ENCODE measurements at places on chromosomes 3 and 15.
A peak's percentile ranks its signal among the peaks of the same experiment; 100 is the strongest.

DNA sequence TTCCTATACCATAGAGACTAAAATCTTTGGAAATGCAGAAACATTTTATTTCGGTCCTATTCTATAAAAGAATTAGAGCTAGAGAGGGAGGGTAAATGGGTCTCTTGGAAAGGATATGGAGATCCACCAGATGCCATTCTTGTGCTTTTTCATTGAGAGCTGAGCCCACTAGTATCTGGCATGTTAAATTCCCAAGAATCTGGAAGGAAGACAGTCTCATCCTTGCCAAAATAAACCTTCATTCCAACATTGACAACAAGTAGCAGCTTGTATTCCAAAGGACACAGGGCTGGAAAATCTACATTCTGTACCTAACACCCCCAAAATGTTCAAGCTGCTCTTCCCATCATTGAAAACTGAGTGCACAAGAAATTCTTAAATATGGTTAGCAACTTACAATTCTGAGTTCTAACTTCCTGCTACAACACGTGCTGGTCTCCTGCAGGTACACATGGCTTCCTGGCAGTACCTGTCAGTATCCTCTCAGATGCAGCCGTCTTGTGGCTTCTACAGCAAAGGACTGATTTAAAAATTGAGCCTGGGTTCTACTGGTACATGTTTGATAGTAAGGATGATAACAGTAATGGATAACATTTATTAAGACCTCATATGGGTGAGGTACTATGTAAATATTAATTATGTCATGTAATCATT, 348.1 kb downstream of the SV2B start:
- H3K4me1 ChIP-seq, result peaks cover 17% of the 10 kb centered on the region
- no peak overlapping the region for H3K27ac ChIP-seq
- no peaks in the 10 kb centered on the region for H3K27me3 ChIP-seq

DNA sequence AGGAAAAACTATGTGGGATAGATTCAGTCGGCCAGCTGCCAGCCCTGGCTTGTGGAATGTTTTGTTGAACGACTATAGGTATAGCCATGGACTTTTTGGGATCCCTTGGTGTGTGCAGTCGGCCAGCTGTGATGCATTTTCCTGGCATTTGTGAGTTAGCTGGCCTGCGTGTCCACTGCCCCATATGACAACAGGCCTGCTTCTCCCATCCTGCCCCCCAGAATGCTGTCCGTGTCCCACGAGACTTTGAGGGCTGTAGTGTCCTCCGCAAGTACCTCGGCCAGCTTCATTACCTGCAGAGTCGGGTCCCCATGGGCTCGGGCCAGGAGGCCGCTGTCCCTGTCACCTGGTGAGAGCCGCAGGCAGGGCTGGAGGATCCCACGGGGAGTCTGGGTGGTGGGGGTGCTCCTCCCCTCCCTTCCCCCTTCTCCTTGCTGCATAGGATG, 23.6 kb downstream of the PTPN23 start:
- H3K27ac ChIP-seq, result no peak overlapping the region
- H3K27me3 ChIP-seq, result no peaks in the 10 kb centered on the region
- H3K36me3 ChIP-seq, result peaks cover 14% of the 10 kb centered on the region
- DNase-seq, result no peak
- H3K4me3 ChIP-seq, result no peak overlapping the region
- no peaks in the 10 kb centered on the region for H3K4me1 ChIP-seq

DNA sequence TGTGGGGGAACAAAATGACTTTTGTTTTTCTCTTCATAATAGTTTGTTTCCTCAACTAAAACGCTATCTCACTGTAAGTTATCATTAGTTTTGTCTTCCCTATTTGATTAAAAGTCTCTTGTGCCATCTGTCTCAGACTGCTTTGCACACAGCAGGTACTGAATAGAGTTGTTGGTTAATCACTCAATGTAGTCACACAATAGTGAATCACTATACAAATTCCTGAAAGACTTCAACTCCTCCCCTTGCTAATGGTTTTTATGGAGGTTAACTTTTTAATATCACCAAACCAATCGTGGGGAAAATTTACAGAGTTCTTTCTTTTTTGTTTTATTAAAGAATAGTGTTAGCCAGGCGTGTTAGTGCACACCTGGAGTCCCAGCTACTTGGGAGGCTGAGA, 2.6 kb upstream of the NGLY1 start:
- no peak for DNase-seq
- no peaks in the 10 kb centered on the region for H3K27me3 ChIP-seq
- no peaks in the 10 kb centered on the region for H3K36me3 ChIP-seq

GRCh38 chr3:151630035-151630434, 103.7 kb upstream of the AADACL2 start:
- H3K4me1 ChIP-seq, result no peaks in the 10 kb centered on the region
- H3K27me3 ChIP-seq, result no peaks in the 10 kb centered on the region
- H3K36me3 ChIP-seq, result no peaks in the 10 kb centered on the region
- no peak overlapping the region for H3K27ac ChIP-seq

DNA sequence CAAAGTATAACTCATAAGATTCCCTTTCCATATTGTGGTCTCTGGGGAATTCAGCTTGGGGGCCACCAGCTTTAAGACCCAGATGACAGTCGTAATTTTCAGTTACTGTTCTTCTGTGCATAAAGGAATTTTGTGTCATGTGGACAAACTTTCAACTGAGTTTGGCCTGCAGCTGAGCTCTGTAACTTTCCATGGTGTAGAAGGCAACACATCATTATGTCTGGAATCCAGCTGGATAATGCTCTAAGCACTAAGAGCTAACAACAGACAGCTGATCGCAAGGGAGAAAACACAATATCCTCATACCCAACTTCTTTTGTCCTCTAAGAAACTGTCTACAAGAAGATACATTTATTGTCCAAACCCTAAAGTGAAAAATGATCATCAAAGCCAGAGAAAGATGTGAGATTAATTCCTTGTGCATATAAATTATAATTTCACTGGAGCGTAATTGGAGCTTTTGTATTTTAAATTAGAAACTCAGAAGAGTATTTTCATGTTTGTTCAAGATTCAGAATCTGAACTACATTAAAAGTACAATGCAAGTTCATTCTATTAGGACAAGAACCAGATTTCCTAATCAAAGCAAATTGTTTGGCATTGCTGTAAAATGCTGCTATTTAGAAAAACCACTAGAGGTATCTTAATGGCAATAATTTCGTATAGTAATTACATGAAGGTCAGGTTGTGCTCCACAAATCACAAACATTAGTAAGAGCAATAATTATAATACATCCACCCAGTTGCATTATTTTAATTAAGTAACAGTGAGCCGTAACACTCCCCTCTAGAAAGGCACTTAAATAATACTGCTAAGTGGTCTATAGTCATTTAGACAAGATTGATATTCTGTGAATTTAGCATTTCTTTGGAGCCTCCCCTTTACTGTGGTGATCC, 218.8 kb downstream of the ATP8B4 start:
- no peaks in the 10 kb centered on the region for H3K27me3 ChIP-seq
- no peaks in the 10 kb centered on the region for H3K36me3 ChIP-seq
- H3K27ac ChIP-seq, result no peak overlapping the region
- H3K4me3 ChIP-seq, result no peak overlapping the region
- H3K4me1 ChIP-seq, result no peaks in the 10 kb centered on the region

DNA sequence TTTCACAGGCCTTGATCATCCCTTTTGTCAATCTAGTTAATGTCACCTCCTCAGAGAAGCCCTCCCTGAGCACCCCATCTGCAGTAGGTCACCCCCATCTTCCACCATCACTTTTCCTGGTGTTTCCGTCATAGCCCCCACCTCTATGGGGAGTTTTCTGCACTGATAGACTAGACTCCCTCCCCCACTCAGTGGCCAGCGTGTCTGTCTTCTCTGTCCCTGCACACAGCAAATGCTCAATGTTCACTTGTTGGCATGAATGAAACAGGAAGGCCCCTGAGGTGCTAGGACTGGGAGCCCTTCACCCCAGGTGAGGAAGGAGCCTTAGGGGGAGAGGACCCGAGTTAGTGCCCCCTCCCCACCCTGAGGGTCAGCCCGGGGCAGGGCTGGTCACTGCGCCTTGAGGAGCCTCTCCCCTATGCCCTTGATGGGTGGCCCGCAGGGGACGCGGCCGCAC, 15.8 kb upstream of the FANCD2 start:
- H3K4me1 ChIP-seq, result peaks cover 18% of the 10 kb centered on the region
- no peak overlapping the region for H3K27ac ChIP-seq
- peak overlapping the region; percentile 66 for H3K4me3 ChIP-seq
- no peaks in the 10 kb centered on the region for H3K27me3 ChIP-seq

DNA sequence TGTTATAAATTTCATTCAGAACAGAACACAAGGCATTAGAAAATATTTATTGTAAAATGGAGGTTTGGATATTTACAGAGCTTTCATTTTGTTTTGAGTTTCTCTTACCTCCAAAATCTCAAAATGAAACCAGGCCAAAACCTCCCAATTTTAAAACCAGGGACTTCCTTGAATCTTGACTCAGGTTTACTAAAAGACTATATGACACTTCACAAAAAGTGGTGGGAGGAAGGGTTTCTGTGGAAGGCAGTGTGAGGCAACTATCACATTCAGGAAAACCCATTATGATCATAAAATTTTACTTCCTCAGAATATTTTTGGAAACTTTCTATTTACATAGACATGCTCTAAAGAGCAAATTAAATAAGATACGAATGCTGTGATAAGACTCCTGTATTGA, 205.8 kb upstream of the EOMES start:
- H3K36me3 ChIP-seq, result no peaks in the 10 kb centered on the region
- H3K4me1 ChIP-seq, result no peaks in the 10 kb centered on the region
- no peak overlapping the region for H3K4me3 ChIP-seq
- no peaks in the 10 kb centered on the region for H3K27me3 ChIP-seq

DNA sequence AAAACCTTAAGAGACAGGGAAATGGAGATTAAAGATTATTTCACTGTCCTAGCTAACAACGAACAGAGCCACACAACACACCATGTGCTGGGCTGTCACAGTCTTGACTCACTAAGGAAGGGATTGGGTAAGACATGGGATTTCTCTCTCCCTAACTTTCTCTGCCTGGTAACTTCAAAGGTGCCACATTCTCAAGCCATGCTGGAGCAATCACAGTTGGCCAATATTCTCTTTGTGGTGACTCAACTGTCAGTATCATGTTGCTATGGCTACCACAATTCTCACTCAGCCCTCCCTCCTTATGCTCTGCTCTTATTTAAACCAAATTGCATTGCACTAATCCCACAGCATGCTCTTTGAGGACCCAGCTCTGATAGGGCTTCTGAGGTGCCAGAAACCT, 74.0 kb downstream of the OXNAD1 start:
- peak; percentile 59 for DNase-seq
- H3K27me3 ChIP-seq, result no peaks in the 10 kb centered on the region
- H3K4me3 ChIP-seq, result no peak overlapping the region

GRCh38 chr15:73570355-73571032, 62.7 kb downstream of the NPTN start:
- H3K4me3 ChIP-seq, result no peak overlapping the region
- H3K36me3 ChIP-seq, result peaks cover 14% of the 10 kb centered on the region
- H3K27ac ChIP-seq, result no peak overlapping the region
- no peaks in the 10 kb centered on the region for H3K4me1 ChIP-seq
- DNase-seq, result no peak
- H3K27me3 ChIP-seq, result no peaks in the 10 kb centered on the region

DNA sequence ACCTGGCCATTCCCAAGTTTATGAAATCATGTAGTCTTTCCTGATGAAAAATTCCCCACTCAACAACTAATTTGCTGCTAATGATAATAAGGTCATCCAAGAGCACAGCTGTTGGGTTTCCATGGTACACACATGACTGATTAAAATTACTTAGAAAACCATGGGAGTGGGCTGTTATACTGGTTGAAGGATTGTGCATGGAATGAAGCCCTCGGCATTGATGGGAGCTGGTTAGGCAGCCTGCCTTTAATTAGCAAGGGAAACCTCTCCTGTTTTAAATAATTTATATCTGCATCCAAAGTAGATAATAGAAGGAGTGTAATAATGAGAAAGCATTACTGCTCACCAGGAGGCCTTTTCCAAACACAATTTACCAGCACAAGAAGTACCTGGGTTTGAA, 235.1 kb upstream of the CFAP20DC start:
- no peaks in the 10 kb centered on the region for H3K4me1 ChIP-seq
- no peaks in the 10 kb centered on the region for H3K36me3 ChIP-seq
- no peak for DNase-seq
- no peaks in the 10 kb centered on the region for H3K27me3 ChIP-seq
- no peak overlapping the region for H3K4me3 ChIP-seq

- no peaks in the 10 kb centered on the region for H3K4me1 ChIP-seq
- H3K27me3 ChIP-seq, result no peaks in the 10 kb centered on the region
- H3K4me3 ChIP-seq, result no peak overlapping the region
- DNase-seq, result no peak
- H3K27ac ChIP-seq, result no peak overlapping the region
- no peaks in the 10 kb centered on the region for H3K36me3 ChIP-seq
These were observed 248.3 kb downstream of the VPS13C start for GRCh38 chr15:61811952-61812351.

- no peaks in the 10 kb centered on the region for H3K4me1 ChIP-seq
- H3K36me3 ChIP-seq, result no peaks in the 10 kb centered on the region
- H3K4me3 ChIP-seq, result no peak overlapping the region
- no peaks in the 10 kb centered on the region for H3K27me3 ChIP-seq
These were observed 24.0 kb downstream of the TSEN2 start for GRCh38 chr3:12508291-12508700.

- no peaks in the 10 kb centered on the region for H3K36me3 ChIP-seq
- no peak for DNase-seq
- H3K4me3 ChIP-seq, result no peak overlapping the region
These were observed 51.8 kb downstream of the ATP2B2 start for GRCh38 chr3:10453431-10454163.

GRCh38 chr3:4320096-4320911, 17.1 kb downstream of the SETMAR start:
- no peak overlapping the region for H3K27ac ChIP-seq
- H3K27me3 ChIP-seq, result no peaks in the 10 kb centered on the region
- H3K4me3 ChIP-seq, result no peak overlapping the region
- no peaks in the 10 kb centered on the region for H3K4me1 ChIP-seq
- no peaks in the 10 kb centered on the region for H3K36me3 ChIP-seq
- no peak for DNase-seq

GRCh38 chr3:144119633-144120032, 148.0 kb downstream of the DIPK2A start:
- no peaks in the 10 kb centered on the region for H3K36me3 ChIP-seq
- no peak for DNase-seq
- no peaks in the 10 kb centered on the region for H3K27me3 ChIP-seq
- no peak overlapping the region for H3K4me3 ChIP-seq

DNA sequence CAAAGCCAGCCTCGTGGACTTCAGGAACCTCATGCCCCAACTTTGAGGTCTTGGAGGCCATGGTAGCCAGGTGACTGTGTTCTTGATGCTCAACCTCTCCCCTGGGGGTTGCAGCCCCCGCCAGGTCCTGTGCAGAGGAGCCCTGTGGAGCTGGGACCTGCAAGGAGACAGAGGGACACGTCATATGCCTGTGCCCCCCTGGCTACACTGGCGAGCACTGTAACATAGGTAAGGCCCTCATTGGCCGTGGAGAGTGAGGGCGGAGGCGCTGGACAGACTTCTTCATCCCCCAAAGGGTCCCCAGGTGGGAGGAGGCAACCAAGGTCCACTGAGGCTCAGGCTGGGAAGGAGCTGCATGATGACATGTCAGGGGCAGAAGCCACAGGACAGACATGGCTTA, 35.1 kb downstream of the HAPLN3 start:
- H3K4me1 ChIP-seq, result no peaks in the 10 kb centered on the region
- H3K36me3 ChIP-seq, result no peaks in the 10 kb centered on the region
- no peak overlapping the region for H3K4me3 ChIP-seq
- no peaks in the 10 kb centered on the region for H3K27me3 ChIP-seq
- DNase-seq, result no peak

GRCh38 chr3:194283221-194284006, 67.7 kb downstream of the CPN2 start:
- no peaks in the 10 kb centered on the region for H3K4me1 ChIP-seq
- no peak overlapping the region for H3K27ac ChIP-seq
- H3K36me3 ChIP-seq, result no peaks in the 10 kb centered on the region
- no peak for DNase-seq
- H3K27me3 ChIP-seq, result no peaks in the 10 kb centered on the region

GRCh38 chr3:87498358-87499080, 222.1 kb upstream of the POU1F1 start:
- no peaks in the 10 kb centered on the region for H3K27me3 ChIP-seq
- H3K4me1 ChIP-seq, result no peaks in the 10 kb centered on the region
- no peak overlapping the region for H3K4me3 ChIP-seq
